M059J (cell line): ENCODE measurements at places on chromosomes 13 and 19. TPM values are rescaled to one million over a fixed set of nuclear protein-coding genes. Genes with fewer than 3 reads are reported as not detected.

DNA sequence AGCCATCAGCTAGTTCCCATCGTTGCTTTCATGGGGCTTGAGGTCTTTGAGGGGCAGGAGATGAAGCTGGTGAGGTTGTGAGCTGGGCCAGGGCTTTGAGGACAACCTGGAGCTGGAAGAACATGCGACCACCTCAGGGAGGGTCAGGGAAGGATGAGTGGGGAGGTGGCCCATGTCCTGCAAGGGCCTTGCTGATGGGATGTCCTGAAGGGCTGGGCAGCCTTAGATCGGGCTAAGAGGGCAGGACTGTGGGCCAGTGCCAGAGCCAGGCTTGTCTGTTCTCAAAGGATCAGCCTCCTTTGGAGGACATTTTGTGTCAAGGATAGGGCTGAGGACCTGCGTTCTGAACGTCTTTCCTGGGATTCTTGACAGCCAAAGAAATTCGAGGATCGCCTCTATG lies 10.5 kb downstream of the CYTH2 start:
- DNase-seq = no peak

DNA sequence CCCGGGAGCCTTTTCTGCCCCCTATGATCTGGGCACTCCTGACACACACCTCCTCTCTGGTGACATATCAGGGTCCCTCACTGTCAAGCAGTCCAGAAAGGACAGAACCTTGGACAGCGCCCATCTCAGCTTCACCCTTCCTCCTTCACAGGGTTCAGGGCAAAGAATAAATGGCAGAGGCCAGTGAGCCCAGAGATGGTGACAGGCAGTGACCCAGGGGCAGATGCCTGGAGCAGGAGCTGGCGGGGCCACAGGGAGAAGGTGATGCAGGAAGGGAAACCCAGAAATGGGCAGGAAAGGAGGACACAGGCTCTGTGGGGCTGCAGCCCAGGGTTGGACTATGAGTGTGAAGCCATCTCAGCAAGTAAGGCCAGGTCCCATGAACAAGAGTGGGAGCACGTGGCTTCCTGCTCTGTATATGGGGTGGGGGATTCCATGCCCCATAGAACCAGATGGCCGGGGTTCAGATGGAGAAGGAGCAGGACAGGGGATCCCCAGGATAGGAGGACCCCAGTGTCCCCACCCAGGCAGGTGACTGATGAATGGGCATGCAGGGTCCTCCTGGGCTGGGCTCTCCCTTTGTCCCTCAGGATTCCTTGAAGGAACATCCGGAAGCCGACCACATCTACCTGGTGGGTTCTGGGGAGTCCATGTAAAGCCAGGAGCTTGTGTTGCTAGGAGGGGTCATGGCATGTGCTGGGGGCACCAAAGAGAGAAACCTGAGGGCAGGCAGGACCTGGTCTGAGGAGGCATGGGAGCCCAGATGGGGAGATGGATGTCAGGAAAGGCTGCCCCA lies 8.5 kb upstream of the CEACAM7 start:
- DNase-seq = peak; percentile 5

DNA sequence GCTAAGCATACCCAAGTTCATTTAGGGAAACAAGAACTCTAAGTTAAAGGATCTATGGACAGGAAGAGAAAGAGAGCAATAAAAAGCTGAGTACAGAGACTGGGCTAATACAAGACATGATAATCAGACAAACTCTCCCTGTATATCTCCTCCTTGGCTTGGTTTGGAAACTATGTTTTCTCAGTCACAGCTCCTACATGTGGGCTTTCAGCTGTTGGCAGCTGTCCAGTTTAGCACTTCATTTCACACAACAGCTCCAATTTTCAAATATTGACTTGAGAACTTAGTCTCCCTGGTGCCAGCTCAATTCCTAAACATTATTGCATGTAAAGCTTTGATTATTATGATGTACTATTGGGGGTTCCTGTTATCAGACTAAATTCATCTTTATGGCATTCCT lies 222.8 kb upstream of the OBI1 start:
- DNase-seq = no peak

DNA sequence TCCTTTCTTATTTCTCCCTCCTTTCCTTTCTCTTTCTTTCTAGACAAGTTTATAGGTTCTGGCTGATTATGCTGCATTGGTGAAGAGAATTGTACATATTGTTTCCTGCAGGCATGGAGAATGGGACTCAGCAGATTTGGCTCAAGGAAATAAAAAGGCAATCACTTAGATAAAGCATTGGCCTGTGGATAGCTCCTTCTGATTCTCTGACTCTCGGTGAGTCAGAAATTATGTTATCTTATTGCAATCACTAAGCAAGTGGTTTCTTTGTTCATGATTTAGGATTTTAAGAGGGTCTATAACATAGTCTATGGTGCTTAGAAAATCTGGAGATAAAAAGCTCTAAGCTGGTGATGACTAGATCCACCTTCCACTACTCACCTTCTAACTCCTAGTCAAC lies 54.0 kb upstream of the POSTN start:
- DNase-seq = peak; percentile 62

GRCh38 chr13:78540058-78540457 lies 63.3 kb downstream of the POU4F1 start:
- DNase-seq = no peak

GRCh38 chr19:47002106-47002766 lies 17.4 kb upstream of the NPAS1 start:
- no peak for DNase-seq

DNA sequence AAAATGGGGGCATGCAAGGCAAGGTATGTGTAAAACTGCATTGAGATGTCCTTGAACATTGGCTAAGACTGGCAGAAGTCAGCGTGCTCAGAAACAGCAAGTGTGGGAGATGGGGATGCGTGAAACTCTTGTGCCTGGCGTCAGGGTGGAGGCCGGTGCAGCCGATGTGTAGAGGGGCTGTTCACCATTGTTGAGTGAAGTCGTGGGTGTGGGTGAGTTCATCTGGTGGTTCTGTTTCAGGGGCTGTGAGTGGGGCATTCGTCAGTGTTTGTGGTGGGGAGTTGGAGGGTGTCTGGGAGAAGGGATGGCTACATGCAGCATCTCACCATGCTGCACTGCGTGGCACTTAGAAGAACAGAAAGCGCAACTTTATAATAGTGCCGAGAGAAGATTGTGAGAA lies 11.4 kb upstream of the MIA start:
- DNase-seq = no peak

- peak; percentile 22 for DNase-seq
Measured at GRCh38 chr19:19911150-19911549, 10.4 kb downstream of the ZNF93 start.

GRCh38 chr19:3515891-3516422 lies 9.8 kb downstream of the FZR1 start:
- DNase-seq = no peak

GRCh38 chr13:34816908-34817665 lies 125.0 kb upstream of the NBEA start:
- peak; percentile 36 for DNase-seq

GRCh38 chr19:51687791-51688670 lies 5.1 kb upstream of the SPACA6 start:
- peak; percentile 89 for DNase-seq

- no peak for DNase-seq
Measured at GRCh38 chr19:14606627-14607026, 23.7 kb downstream of the CLEC17A start.

The CYP2S1 gene
- total RNA-seq = 5.6 and 7.3 TPM in 2 replicates

The ZNF274 gene
- 23.7 and 26.7 TPM in 2 replicates for total RNA-seq

The CCDC8 gene
- total RNA-seq = not detected in 2 replicates

The KBTBD7 gene
- total RNA-seq = 3.8 and 4.4 TPM in 2 replicates

The ZNF433 gene
- 3.4 and 7.4 TPM in 2 replicates for total RNA-seq

The IZUMO2 gene
- total RNA-seq = not detected in 2 replicates

The ZFP82 gene
- 8.9 and 10.1 TPM in 2 replicates for total RNA-seq

The RGCC gene
- total RNA-seq = 2.3 and 4.1 TPM in 2 replicates

The UBE2L5 gene
- not detected in 2 replicates for total RNA-seq

The NKPD1 gene
- not detected in 2 replicates for total RNA-seq

The C19orf81 gene
- 1.0 and 4.9 TPM in 2 replicates for total RNA-seq
